ENCODE measurements at places on chromosomes 2 and 18.

DNA sequence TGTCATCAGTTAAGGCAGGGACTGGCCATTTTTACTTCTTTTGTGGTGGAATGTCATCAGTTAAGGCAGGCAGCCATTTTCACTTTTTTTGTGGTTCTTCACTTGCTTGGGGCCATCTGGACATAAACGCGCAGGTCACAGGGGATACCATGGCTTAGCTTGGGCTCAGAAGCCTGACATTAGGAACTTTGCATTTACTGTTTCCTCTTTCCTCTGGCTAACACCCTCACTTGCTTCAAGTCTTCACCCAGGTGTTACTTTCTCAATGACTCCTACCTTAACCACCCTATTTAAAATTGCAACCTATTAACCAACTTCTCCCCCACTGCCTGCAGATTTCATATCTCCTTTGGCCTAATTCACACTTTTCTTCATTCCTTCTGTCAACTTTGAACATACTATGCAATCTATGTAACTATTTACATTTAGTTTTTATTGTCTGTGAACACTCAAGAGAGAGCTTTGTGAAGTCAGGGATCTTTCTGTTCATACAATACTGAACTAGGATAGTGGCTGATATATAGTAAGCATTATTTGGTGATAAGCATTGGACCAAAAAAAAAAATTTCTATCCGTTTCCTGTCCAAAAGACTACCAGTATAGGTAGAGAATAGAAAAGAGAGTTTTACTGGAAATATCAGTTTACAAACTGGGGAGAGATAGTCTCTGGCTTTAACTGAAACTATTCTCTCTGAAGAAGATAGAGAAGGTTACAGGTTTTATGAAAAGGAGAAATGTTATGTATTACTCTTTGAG lies 600.1 kb upstream of the ZNF804A start:
- no peak for DNase-seq

DNA sequence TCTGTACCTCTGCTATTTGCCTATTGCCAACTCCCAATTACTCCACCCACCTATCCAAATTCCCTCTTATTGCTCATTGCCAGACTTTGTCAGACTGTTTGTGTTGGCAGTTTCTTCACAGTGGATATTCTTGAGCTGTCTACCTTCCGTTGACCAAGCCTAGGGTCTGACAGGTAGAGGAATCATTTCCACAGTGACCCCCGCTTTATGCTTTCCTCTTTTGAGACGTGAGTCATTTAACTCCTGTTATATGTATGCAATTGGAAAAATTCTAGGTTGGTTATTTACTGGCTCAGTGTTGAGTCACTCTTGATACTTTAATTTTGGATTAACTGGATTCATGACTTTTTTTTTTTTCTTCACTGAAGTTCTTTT lies 187.7 kb downstream of the IRS1 start:
- no peak for DNase-seq

DNA sequence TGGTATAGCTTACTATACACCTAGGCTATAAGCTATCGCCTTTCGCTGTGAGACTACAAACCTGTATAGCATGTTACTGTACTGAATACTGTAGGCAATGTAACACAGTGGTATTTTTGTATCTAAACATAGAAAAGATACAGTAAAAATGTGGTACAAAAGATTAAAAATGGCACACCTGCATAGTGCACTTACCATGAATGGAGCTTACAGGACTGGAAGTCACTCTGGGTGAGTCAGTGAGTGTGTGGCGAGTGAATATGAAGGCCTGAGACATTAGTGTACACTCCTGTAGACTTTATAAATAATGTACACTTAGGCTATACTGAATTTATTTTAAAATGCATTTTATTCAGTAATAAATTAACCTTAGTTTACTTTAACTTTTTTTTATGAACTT lies 258.2 kb upstream of the SP5 start:
- no peak for DNase-seq

- no peak for DNase-seq
Observed at GRCh38 chr2:111167076-111167862, 46.6 kb downstream of the BCL2L11 start.

DNA sequence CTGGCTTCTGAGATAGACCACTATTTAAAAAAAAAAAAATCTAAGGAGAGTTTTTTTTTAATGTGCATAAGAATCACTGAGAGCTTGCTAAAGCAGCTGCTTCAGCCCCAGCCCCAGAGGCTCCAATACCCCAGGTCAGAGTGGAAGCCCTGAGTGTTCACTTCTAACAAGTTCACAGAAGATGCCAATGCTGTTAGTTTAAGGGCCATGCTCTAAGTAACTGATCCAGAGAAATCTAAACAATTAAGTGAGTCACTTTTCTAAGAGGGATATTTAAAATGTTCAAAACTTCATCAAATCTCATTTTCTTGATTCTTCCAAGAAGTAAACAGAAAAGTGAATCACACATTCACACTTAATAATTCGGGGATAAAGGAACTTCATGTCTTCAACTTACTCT lies 126.4 kb upstream of the CD226 start:
- no peak for DNase-seq

GRCh38 chr2:233411162-233411561 lies 56.9 kb downstream of the DGKD start:
- DNase-seq: no peak

DNA sequence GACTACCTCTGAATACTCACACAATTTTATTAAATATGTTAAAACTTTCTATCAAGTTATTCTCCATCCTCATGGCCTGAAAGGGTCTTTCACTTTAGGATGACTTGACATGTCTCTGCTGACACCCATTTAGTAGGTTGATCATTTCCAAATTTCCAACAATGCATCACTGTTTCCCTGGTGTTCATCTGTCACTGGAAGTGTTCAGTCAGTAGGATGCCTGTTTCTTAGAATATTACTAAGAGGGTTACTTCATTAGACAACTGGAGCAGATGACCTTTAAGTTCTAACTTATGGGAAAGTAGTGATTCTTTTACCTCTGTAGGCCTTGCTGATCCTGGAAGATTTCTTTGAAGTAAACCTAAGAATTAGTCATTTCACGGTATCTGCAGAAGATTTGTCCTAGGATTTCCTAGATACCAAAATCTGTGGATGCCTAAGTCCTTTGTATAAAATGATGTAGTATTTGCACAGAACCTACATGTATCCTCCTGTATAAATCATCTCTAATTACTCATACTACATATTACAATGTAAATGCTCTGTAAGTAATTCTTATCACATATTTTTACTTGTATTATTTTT lies 77.7 kb downstream of the MAP3K20 start:
- DNase-seq: no peak

- DNase-seq: no peak
Observed at GRCh38 chr18:2921778-2922177, 75.0 kb downstream of the EMILIN2 start.

DNA sequence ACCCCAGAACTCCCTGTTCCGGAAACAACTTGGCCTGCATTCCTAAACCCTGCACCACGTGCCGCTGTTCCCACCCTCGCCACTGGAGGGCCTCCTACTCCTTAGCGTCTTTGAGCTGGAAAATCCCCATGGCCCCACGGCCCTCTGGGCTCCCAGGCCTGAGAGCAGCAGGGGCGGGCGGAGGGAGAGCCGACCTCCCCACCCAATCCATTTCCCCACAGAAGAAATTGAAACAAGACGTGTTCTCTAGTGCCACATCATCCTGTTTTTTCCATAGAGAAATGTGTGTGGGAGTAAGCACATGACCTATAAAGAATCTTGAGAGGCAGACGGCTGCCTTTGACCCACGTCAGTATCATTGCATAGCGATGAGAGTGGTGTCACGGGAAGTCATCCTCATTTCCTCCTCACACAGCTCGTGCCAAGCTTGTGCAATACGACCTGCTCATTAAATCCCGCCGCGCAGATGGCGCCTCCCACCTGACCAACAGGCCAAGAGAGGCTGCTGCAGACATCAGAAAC lies 79.2 kb downstream of the LAMA1 start:
- DNase-seq: peak; percentile 51

DNA sequence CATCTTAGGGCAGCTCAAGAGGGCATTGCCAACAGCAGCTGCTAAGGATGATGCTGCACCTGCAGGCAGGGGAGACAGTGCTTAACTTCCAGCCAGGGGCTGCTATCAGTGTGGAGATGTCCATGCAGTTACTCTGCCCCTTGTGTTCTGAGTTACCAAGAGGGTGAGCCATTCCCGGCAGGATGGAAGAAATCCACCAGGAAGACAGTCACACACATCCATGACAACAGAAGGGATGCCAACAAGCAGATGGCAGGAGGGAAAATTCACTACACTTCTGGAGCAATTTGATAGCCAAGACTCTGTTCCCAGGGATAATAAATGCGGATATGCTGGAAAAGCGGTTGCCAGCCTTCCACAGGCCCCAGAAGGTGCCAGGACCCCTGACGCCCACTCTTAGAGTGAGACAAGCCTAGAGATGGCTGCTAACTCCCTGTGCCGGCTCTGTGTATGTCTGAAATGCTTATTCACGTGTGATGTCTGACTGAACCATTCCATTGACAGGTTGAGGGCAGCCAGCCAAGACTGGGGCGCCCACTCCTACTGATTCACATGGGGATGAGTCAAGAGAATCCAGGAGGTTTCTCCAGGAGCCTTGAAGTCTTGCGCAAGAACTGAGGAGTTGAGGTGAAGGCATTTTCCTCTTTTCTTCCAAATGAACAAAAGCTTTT lies 24.5 kb downstream of the LOXHD1 start:
- DNase-seq: peak; percentile 55

DNA sequence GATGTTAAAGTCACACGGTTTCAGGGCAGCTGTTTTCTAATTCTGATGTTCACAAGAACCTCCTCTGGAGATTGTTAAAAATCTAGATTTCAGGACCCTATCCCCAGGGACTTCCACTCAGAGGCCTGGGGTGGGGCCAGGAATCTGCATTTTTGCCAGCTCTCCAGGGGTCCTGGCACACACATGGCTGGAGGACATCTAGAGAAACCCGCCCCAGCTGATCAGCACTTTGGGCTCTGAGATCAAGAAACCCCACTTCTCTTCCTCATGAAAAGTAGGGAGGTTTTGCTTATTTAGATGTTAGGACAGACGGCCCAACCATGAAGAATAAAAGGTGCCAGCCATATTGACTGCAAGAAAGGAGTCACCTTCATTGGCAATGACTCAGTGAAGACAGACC lies 148.8 kb downstream of the TNS1 start:
- DNase-seq: no peak

- no peak for DNase-seq
Observed at GRCh38 chr2:47354013-47354847, 48.7 kb upstream of the MSH2 start.

- DNase-seq: no peak
Observed at GRCh38 chr2:25470806-25471205, 129.1 kb upstream of the DNMT3A start.

GRCh38 chr18:50286391-50287027 lies 983 bp downstream of the CXXC1 start:
- DNase-seq: no peak

GRCh38 chr18:39424261-39424660 lies 1858.7 kb upstream of the CELF4 start:
- DNase-seq: no peak

- no peak for DNase-seq
Observed at GRCh38 chr2:158783923-158784322, 11.2 kb upstream of the DAPL1 start.

- DNase-seq: no peak
Observed at GRCh38 chr2:185919155-185919554, 180.6 kb downstream of the FSIP2 start.

GRCh38 chr2:159984034-159984433 lies 78.4 kb downstream of the PLA2R1 start:
- no peak for DNase-seq

DNA sequence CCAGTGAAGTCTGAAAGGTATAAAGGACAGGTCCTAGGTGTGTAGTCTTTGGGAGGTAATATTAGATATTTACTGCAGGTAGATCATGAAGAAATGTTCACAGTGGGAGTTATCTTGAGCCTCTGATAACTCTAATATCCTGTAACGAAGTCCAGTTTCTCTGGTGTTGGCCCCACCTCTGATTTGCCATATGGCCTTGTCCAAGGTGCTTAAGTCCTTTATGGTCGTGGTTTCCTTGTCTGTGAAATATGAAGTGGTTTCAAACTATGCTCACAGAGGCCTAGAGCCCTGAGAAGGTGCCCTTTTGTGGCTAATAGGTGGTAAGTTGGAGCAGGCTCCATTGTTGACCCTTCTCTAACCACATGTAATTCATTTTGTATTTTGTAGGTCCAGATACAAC lies 190.7 kb downstream of the ICOS start:
- no peak for DNase-seq

- no peak for DNase-seq
Observed at GRCh38 chr18:55100817-55101457, 141.7 kb upstream of the CCDC68 start.

GRCh38 chr18:36372903-36373311 lies 75.4 kb downstream of the FHOD3 start:
- DNase-seq: no peak

- no peak for DNase-seq
Observed at GRCh38 chr2:30503007-30503694, 56.1 kb downstream of the LCLAT1 start.

DNA sequence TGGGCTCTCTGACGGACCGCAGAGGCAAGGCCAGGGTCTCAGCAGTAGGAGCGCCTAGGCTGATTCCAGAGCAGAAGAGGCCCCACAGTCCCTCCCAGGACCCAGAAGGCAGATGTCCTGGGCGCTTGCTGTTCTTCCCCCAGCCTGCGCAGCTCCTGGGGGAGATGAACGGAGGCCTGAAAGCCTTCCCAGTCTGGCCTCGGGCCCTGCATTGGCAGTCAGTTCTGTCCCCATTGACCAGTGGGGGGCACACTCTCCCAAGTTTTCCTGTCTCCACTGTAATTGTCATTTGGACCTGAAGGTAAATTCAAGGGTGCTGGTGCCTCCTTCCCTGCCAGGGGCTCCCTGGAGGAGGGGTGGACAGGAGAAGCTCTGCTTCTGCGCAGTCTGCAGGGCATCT lies 345.7 kb downstream of the CYP26B1 start:
- DNase-seq: peak; percentile 63

GRCh38 chr2:48207201-48207641 lies 300.9 kb upstream of the FBXO11 start:
- DNase-seq: no peak

DNA sequence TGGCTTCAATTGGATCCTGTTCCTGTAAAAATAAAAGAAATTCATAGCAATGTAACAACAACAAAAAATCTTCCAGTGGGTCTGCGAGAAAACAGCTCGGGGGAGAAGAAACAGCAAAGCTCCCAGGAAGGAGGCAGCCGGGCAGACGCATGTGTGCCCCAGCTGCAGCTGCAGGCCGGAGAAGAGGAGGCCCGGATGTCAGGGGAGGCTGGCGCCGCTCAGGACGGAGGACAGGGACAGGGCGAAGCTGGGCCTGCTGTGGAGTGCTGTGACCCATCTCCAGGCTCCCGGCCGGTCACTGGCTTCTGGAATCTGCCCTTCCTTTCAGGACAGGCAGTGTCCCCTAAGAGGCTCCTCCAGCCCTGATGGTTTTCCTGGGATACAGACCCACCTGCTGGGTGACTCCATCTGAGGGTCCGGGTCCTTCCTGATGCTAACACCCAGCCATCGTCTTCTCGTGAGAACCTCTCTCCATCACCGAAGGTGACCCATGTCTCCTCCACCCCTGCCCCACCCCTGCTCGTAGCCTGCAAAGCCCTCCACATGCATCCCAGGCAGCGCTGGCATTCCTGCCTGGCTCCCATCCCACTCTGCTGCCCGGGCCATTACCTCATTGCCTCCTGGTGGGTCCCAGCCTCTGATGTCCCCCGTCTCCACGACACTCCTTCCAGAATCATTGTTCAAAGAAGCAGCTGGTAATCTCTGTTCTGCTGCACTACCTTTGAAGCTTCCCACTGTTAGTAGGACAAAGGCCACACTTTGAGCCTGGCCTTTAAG lies 145.4 kb upstream of the TWIST2 start:
- no peak for DNase-seq
